ENCODE measurements at places on chromosomes 12 and 14.

- no peak for DNase-seq
Observed at GRCh38 chr14:22530127-22530526, 58.9 kb downstream of the DAD1 start.

- no peak for DNase-seq
Observed at GRCh38 chr14:85079842-85080730, 449.9 kb upstream of the FLRT2 start.

GRCh38 chr12:66008985-66009384, 121.6 kb downstream of the LLPH start:
- no peak for DNase-seq

GRCh38 chr14:61460718-61461611, 139.6 kb downstream of the PRKCH start:
- DNase-seq, result no peak

DNA sequence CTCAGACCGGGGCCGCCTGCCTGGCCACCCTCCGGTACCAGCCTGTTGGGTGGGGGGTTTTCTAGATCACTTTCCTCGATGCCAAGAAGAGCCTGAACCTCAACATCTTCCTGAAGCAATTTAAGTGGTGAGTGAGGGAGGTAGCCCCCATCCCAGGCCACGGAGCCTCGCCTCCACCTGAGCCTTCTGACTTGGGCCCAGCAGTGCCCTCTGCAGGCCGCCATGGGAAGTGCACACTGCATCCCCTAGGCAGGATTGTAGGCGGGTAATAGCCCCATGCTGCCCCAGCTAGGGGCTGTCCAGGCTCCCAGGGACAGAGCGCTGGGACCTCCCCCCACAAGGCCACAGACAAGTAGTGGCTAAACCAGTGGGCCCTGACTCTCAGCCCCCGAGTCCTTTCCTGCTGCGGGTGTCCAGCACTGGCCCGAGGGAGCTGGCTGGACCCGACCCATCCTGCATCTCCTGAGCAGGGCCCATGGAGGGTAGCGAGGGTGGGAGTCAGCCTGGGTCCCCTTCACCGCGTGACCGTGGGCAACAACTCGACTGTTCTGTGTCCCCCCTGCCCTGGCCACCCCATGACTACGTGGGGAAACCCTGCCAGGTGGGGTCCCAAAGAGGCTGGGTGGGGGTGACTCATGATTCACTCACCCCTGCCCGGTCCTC, 15.3 kb upstream of the ADSS1 start:
- DNase-seq, result peak; percentile 60

- no peak for DNase-seq
Observed at GRCh38 chr14:51715742-51716141, 64.0 kb downstream of the FRMD6 start.

DNA sequence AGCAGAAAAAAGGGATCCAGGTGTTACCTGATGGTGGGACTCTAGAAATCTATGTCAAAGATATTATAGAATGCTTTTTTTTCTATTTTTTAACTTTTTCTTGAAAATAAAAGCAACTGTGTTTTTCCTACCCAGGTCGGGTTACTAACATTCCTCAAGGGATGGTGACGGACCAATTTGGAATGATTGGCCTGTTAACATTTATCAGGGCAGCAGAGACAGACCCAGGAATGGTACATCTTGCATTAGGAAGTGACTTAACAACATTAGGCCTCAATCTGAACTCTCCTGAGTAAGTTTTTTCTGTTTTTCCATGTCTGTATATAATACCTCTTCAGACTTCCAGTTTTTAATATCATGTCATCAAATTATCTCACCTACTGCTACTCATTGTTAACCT, 27.6 kb upstream of the KCNMB4 start:
- no peak for DNase-seq

GRCh38 chr14:57390806-57391516, 575 bp downstream of the NAA30 start:
- peak; percentile 20 for DNase-seq

DNA sequence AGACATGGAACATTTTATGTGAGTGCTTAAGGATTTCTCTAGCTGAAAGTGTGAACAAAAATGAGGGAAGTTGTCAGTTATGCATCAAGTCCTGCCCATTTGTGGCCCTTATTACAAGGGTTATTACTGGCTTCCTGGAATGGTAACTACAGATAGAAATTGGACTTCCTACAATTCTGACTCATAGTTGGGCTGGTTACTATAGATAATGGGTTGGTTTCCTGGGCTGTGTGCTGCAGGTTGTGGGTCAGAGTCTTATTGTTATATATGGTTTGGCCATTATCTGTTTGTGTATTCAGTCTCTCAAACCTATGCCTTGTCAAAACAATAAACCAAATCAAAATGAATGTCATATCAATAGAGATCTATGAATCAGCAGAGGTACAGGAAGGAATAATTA, 313.7 kb downstream of the ADAMTS20 start:
- peak; percentile 19 for DNase-seq

GRCh38 chr12:20602641-20603391, 92.3 kb upstream of the SLCO1C1 start:
- peak; percentile 77 for DNase-seq

- DNase-seq, result peak; percentile 19
Observed at GRCh38 chr12:130872179-130873096, 572 bp downstream of the RAN start.

- DNase-seq, result peak; percentile 16
Observed at GRCh38 chr14:21868442-21869046, 194.9 kb upstream of the OR4E1 start.

All from fibroblast of the aortic adventitia (primary cell).